ENCODE measurements at places on chromosomes 7 and 10.

DNA sequence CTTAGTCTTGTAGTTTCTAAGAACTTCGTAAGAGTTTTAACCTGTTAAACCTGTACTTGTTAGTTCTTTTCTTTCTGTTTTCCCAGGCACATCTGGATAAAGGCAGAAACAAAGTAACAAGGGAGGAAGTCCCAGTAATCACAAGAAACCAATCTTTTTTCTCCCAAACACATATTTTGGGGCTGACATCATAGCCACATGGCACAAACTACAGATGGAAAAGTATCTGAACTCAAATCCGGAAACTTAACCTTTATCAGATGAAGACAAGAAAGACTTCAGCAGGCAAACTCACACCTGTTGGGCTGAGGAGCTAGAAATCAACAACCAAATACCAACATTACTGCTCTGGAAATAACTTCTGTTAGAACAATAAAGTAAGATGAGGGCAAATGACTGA lies 67.1 kb downstream of the CUBN start:
- DNase-seq: no peak

DNA sequence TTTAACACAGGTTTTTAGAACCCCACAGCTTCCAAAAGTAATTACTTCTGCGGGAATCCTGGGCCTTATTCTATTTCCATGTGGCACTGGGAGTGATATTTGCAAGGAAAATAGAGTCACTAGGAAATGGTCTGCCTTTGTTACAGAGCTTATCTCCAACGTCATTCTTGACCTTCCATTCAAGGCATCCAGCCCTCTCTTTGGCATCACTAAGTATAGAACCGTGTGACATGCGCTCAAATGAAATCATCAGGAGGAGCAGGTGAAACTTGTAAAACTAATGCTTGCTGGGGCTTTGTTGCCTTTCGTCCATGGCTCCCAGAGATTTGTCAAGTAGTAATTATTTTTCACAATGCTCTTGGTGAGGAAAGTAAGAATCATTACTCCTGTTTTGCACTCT lies 73.4 kb downstream of the PAPSS2 start:
- DNase-seq: no peak

DNA sequence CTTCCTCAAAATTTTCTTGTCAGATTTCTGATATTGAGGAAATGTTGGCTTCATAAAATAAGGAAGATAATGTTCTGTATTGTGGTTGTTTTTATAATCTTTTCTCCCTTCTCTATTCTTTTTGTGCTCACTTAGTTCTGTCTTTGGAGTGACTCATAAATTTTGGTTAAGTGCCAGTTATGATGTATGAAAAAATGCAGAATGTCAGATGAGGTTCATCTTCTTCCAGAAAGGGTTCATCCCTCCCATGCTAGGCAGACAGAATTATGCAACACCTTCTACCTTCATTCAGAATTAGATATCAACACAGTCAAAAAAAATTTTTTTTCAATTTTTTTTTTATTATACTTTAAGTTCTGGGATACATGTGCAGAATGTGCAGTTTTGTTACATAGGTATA lies 36.6 kb upstream of the CYP2C19 start:
- no peak for DNase-seq

DNA sequence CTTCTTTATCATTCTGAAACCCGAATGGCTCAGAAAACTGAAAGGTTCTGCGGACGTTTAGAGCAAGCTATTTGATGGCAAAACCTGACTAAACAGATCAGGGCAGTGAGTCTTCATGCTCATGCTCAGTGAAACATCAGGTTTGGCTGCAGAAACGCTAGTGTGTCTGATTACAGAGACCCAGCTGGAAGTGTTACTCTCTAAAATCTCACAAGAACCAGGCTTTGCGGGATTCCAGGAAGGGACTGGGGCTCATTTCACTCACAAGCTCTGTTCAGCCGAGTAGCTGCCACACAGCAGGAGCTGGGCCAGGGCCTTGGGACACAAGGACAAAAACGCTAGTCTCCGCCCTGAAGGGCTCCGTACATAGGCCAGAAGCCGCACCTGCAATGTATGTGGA lies 2.9 kb downstream of the PITRM1 start:
- DNase-seq: no peak

DNA sequence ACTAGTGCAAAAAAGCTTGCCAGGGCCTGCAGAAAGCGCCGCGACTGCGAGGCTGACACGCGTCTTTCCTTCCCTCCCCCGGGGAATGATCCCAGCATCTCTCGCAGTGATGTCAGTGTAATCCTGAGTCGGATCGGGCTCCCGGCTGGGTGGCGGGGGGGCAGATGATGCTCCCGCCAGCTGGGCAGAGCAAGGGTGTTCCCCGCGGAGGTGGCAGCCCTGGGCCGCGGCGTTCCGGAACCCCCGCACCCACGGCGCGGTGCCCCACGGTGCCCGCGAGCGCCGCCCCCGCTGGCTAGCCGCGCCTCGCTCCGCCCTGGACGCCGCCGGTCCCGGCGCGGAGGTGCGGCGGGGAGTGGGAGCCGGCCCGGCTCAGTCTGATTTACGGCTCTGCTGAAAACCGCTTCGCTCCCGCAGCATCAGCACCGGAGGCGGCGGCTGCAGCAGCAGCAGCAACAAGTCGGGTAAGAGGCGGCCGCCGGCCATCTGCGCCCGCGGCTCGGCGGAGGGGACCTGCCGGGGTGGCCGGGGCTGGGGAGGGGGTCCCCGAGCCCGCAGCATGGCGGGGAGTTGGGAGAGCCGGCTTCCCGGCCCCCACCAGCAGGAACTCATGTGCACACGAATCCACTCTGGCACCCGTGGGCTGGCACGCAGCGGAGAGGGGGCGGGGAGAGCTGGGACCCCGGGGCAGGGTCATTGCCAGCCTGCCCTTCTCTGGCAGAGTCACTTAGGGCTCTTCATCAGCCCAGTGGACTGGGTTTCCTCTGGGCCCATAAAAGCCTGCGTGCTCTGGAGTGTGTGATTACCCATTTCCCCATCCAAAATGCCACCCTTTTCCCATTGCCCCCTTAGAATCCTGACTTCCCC lies at the start of gene ZNF365:
Gene ZNF365, plus strand, starts transcription at position 375 of the 867 bp plus-strand sequence. CDS start 1,825 bp downstream, outside the sequence.
- DNase-seq: peak; percentile 64
